Stimulated activated CD4-positive, alpha-beta T cell treated with anti-CD3 and anti-CD28 coated beads, Interleukin-1b, Interleukin-23, amount 100 ng/mL, for 1 hour (primary cell): ENCODE measurements at places on chromosomes 2 and 18.

DNA sequence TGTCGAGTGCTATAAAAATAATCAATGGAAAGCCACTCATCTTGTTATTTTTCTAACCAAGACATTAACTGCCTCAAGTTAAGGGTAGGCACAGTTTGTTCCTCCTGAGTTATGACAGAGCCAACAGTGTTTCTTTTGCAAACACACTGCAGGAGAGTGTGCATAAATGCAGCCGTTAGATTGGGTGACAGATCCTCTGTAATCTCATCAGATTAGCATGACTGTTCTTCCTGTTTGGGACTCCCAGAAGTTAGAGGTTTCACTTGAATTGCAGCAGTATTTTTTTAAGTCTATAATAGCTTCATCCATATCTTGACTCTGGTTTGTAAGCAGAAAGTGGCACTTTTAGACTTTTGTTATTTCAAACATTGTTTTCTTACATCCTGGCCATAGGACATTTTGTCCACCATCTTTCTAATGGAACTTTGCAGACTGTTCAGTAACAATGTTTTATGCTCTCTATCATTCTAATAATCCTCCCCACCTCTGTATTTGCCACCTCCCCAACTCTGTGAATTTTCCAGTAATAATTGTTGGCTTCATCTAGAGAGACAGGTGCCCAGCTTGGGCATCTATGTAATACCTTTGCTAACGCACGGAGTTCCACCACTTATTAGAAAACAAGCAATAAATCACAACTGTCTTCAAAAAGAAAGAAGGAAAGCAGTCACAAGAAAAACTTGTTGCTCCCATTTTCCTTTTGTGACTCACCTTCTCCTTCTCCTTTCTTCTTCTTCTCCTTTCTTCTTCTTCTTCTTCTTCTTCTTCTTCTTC is 560.0 kb downstream of the ADCYAP1 start:
- no peak for DNase-seq

- no peak for DNase-seq
Observed at GRCh38 chr2:77156599-77156998, 365.6 kb downstream of the LRRTM4 start.

DNA sequence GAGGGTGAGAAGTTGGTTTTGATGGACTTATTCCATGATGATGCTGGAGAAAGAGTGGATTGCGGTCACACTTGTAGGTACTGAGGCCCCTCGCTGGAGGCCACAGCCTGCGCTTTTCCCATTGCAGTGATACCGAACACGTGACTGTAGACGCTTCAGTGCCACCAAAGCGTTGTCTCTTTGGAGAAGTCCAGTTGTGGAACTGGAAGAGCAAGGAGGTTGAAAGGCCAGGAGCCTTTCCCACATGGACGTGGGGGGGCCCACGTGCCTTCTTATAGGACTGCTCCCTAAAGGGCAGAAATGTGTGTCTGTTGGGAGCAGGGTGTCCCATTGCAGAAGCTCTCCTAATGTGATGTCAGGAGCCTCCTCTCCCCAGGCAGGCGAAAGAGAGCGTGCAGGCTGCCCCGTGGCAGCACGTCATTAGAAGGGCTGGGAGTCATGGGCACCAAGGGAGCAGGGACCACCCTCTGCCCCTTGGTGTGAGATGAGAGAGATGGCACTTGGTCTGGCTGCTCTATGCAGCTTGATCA is 31.5 kb downstream of the LPIN1 start:
- no peak for DNase-seq

DNA sequence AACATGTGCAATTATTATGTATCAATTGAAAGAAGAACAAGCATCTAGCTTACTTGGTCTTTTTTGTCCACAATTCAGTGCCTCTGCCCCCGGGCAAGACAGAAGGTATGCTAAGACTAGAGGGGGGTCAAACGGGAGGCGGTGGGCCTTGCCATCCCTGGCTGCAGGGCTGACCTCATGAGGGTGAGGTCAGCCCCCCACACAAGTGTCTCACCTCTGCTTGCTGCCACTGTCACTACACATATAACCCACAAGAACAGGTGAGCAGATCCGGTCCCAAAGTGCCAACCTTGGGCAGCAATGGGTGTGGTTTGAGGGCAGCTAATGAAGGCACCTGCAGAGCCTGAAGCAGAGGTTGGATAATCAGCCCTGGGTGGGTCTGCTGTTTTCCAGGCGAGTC is 71.5 kb downstream of the EDAR start:
- DNase-seq = no peak

DNA sequence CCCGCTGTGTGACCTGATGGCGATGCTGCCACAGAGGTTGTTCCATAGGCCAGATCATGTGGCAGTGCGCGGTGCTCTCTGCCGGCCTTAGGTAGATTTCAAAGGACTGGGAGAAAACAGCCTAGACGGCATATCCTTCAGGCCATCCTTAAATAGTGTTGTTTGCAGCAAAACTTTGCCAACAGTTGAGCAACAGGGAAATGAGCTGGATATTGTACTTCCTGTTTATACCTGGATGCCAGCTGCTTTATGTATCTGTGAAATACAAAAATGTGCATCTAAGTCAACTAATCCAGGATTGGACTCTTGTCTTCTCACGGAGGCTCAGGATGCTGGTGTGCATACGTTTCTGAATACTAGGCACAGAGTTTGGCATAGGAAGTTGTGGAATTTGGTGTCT is 107.1 kb downstream of the EML6 start:
- no peak for DNase-seq

- no peak for DNase-seq
Observed at GRCh38 chr18:48852292-48852691, 98.5 kb downstream of the SMAD7 start.

DNA sequence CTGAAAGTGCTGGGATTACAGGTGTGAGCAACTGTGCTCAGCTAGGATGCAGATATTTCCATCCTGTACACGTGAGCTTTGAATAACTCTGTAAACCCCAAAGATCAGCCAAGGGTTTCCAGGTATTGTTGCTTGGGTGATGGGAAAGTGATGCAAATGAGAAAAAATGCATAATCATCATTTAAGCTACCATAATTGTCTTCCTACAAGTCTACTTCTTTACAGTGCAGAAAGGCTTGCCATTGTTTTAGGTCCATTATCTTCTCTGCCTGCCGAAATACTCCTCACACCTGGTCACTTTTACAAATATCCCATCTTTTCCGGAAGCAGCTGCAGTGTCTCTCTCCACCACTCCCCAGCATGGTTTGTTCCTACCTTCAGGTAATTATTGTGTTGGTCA is 259.8 kb upstream of the CCDC68 start:
- no peak for DNase-seq

GRCh38 chr18:41324020-41324791 is 630.8 kb upstream of the PIK3C3 start:
- no peak for DNase-seq

DNA sequence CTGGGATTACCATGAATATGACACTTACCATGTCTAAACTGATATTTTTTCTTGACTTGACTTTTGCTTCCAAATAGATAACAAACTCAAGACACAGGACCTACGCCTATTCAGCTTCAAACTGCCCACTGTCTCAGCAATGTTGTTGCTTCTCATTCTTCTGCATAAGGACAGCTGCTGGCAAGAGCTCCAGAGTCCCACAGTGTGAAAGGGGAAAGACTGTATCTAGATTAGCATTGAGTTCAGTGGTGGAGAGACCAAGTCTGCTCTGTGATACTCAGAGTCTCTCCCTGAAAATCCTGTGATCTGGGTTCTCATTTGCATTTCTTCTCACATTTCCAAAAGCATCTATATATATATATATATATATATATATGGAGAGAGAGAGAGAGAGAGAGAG is 247.9 kb upstream of the NT5C1B start:
- no peak for DNase-seq

GRCh38 chr2:22002066-22002465 is 878.3 kb downstream of the TDRD15 start:
- no peak for DNase-seq

DNA sequence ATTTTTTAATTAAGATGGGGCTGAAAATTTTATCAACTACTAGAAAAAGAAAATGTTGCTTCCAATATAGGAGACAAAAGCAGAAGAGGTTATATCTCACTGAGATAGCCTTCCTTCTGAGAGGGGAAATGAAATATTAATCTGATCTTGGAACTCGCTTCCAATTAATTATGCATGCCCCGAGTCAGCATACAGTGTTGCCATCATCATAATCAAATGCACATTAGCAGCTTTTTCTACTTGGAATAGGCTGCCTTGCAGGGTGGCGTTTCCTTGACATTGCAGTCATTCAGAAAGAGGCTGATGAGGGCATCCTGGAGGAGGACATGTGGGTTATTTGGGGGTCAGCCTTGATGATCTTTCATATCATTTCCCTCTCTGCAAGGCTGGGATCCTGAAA is 18.4 kb upstream of the RPL37A start:
- DNase-seq = no peak

DNA sequence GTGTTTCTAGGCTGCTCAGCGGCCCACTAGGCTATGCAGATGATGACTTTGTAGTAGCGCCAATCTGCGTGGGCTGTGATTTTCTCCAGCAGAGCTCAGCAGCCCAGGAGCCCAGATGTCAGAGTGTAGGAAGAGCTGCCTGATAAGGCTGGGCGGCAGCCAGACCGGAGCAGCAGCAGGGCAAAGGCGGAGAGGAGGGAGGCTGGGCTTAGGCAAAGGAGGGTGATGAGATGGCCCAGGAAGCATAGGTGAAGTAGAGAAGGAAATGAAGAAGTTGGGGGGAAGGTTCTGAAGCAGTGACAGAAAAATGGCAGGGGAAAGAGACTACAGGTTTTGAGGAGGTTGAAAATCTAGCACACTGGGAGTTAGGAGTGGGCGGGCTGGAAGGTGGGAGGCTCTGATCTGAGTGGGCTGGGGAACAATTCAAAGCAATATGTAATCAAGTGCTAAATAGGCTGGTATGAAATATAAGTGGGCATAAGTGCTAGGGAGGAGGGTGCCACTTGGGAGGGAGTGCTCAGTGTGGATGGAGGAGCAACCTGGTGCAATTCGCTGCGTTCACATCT is 50.6 kb upstream of the STPG4 start:
- no peak for DNase-seq

DNA sequence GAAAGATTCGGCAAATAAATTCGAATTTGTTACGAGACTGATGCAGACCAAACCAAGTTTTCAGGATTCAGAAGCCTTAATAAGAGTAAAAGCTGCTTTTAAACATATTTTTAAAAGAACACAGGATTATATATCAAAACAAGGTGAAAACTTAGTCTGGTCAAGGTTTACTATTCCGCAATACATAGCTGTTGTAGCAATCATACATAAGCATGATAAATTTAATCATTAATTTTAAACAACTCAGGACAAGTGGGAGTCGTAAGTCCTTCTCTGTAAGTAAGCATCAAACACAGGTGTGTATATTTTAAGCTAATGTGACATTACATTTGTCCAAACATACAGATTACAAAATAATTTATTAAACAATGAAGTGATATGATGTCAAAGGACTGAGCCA is 57.7 kb downstream of the PUM2 start:
- DNase-seq = no peak

DNA sequence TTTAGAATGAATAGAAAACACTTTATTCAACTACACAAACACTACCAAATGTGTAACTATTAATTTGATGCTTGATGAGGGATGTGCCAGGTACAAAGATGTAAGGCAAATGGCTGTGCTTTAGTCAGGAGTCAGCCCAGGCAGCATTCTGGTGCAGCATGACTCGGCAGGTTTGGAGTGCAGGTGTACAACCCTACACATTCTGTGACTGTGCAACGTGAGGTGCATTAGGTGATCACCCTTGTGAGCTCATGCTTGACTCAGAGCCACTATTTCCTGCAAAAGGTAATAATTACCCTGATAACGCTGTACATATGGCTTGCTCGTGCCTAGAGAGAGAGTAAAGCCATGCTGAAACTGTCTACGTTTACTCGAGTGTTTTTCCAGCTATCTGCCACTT is 288.7 kb upstream of the DSEL start:
- DNase-seq = no peak

DNA sequence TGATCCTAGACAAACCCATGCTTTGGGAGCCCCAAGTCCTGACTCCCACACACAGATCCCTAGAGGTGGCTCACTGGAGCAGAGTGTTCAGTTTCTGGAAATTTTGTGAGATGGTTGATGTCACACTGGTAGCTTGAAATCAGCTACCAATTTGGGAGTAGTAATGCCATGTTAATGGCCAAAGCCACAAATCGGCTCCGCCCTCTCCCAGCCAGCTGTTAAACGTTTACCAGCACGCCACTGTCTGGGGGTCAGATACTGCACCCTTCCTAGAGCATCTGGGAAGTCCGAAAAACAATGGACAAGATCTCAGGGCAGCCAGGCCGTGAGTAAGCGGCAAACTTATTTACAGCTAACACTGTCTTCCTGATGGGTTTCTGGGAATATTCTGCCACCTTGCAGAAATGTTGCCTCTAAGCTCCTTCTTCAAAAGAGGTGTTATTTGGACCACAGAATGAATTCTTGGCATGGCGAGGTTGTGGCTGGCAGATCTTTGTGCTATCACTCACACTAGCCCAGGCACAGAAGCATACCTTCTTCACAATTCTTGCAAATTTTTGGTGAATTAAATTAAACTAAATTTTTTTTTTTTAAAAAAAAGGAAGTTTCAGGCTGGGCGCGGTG is 60.2 kb upstream of the FZD7 start:
- no peak for DNase-seq

DNA sequence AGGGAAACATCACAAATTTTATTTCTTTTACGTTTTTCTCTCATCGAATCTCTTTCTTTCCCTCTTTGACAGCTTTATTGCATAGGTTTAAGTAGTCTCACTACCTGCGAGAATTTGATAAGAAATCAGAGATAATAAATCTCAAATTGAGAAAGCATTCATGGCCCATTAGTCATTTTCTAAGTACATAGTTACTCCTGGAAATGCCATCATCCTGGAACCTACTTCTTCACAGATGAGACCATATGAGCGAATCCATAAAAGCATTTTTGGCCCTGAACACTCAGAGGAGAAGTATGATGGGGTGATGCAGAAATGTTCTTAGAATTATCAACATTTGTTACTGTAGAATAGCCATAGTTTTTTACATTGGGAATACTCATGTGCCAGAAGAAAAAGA is 138.0 kb upstream of the ARHGAP28 start:
- no peak for DNase-seq

GRCh38 chr2:203756161-203756560 is 49.7 kb downstream of the CD28 start:
- DNase-seq = no peak

- no peak for DNase-seq
Observed at GRCh38 chr2:180029575-180029974, 22.5 kb upstream of the CWC22 start.

GRCh38 chr18:12645751-12646203 is 12.1 kb downstream of the SPIRE1 start:
- no peak for DNase-seq

- DNase-seq = no peak
Observed at GRCh38 chr2:152037743-152038435, 61.0 kb downstream of the CACNB4 start.

DNA sequence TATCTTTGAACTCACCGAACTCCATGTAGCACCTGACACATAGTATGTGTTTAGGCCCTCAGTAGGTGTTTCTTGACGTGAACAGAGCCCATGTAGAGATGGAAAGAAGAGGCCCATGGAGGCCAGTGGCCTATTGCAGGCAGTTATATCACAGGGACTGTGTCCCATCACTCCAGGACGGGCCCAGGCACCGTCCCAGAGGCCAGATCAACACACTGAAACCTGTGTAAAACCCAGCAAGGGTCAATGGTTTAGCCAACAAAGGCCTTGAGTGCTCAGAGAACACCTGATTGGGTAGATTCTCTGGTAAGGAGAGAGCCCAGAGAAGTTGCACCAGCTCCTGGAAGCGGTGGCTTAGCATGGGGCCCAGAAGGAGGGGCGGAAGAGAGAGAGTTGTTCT is 82.8 kb downstream of the INHBB start:
- no peak for DNase-seq
